ENCODE measurements at places on chromosomes 7 and 10.

DNA sequence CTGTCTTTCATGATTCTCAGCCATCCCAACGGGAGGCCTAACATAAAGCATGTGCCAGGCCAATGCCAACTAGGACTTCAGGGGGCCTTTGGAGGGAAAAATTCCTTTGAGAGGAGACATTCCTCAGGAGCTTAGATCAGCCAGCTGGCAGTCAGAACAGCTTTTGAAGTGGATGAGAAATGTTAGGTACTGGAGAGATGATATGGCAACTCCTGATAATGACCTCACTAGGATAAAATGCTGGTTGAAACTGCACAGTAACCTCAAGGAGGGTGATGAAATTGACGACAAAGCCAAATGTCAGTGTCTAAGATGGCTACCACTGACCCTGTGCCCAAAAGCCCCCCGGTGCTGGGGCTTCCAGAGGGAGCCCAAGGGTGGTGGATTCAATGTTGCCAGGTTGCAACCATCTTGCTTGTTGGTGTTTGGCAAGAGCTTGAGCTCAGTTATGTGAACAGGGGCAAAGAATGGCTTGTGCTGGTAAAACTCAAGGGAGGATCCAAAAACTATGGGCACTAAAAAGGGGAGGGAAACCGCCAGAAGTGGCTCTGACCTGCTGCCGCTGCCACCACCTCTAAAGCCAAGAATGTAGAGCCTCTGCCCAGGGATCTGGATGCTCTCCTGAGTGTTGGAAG lies 121.2 kb downstream of the UBE2H start:
- DNase-seq, result no peak

GRCh38 chr10:124332426-124332825 lies 86.3 kb downstream of the OAT start:
- DNase-seq, result no peak

DNA sequence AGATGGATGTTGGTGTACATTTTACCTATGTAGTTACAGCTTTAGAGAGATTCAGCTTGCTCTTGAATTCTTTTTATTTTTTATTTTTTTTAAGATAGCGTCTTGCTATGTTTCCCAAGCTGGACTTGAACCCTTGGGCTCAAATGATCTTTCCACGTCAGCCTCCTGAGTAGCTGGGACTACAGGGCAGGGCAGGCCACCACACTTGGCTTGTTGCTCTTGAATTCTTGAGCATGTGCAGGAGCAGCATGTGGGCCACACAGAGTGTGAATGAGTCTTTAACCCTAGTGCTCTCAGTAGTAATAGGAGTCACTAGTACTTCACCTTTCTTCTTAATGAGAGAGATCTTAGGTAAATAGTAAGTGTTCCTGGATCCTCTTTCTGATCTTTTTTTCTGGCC lies 26.7 kb upstream of the CYCS start:
- no peak for DNase-seq

DNA sequence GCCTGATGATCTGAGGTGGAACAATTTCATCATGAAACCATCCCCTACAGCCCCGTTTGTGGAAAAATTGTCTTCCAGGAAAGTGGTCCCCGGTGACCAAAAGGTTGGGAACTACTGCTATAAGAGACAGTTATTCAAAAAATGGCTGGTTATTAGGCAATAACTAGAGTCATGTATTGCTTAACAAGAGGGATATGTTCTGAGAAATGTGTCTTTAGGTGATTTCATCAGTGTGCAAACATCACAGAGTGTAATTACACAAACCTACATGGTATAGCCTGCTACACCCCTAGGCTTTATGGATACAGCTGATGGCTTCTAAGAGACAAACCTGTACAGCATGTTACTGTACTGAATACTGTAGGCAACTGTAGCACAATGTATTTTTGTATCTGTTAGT lies 71.3 kb upstream of the CSTF2T start:
- DNase-seq, result no peak

- no peak for DNase-seq
Observed at GRCh38 chr10:125193306-125193877, 33.0 kb upstream of the CTBP2 start.

DNA sequence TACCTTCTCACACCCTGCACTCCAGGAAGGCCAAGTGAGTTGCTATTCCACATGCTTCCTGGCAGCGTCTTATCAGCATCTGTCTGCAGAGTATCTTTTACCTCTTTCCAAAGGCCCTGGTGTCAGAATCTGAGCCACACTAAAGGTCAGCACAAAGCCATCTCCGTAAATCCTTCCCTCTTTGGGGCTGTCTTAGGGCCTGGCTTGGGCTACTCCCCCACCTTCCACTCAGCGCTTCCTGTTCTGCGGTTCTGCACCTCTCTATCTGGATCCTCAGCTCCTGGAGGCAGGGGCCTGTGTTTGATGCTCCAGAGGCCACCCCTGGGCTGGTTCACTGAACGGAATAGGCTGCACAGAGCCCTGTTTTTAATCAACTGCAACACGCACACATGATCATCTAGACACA lies 334.8 kb upstream of the GALNT17 start:
- no peak for DNase-seq

DNA sequence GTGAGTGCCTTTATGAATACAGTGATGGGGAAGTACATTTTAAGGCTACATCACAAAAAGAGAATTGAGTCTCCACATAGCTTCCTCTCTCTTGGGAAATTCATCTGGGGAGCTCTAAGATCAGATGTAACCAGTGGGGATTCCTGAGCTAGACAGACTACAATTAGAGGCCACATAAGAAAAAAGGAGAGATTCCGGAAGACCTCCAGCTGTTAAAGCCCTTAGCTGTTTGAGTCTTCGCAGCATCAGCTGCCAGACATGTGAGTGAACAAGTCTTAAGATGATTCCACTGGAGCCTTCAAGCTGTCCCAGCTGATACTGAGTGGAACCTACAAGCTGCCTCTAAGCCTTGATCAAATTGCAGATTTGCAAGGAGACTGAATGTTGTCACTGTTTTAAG lies 448.5 kb downstream of the NXPH1 start:
- no peak for DNase-seq

DNA sequence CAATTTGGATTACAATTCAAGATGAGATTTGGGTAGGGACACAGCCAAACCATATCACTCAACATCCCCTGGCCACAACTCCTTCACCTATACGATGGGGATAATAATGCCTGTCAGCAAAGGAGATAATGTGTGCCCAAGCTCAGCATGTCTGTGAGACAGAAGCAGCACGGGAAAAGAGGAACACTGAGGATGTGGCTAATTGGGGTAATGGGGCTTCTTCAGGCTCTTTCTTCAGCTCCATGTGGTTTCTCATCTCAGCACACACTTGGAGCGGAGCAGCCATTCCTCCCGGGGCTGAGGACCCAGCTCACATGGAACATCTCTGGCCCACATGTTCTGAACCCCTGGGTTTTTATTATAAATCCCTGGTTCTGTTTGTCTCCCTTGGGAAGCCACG lies 136.0 kb upstream of the NAMPT start:
- DNase-seq, result no peak

DNA sequence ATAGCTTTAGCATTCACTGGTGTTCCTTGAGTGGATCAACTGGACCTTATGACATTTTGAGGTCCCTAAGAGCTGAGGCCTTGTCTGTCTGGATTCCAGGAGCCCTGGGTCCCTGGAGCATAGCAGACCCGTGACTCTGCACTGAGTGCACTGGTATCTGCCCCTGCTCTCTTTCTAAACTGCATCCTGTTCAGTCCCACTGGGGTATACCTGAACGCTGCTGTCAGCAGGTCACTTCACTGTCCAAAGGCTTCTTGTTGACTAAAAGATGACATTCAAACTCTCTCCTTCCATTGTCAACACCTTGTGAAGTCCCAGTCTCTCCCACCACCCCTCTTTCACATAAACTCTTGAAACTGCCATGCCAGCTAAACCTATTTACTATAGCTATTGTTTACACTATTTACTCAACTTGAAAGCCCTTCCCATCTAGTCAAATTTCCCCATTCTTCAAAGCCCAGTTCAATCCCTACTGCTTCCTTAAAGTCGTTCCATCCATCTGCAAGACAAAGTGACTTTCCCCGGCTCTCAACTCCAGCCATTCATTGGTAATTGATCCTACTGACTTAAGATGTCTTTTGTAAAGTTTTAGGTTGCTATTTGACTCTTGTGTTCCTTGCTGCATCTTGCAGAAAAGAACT lies 523.3 kb downstream of the KCNMA1 start:
- no peak for DNase-seq

GRCh38 chr10:32169556-32169955 lies 113.3 kb upstream of the KIF5B start:
- no peak for DNase-seq

DNA sequence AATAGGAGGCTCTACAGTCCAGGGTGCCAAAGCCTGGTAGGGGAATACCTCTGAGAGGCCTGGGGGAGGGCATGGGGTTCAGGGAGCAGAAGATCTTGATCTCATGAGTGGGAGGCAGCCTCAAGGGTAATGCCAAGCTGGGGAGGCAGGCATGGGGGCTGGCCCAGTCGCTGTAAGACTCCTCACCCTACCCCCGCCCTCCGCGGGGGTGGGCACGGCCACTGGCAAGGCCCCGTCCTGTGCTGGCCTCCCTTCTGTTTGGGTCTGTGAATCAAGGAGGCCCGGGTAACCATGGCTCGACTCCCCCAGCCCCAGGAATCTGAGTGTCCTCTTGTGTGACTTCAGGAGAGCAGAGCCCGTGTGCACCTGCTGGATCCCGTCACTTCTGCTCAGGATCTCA lies 473.9 kb downstream of the PLXNA4 start:
- no peak for DNase-seq

GRCh38 chr7:154373956-154374355 lies 321.8 kb downstream of the DPP6 start:
- no peak for DNase-seq

DNA sequence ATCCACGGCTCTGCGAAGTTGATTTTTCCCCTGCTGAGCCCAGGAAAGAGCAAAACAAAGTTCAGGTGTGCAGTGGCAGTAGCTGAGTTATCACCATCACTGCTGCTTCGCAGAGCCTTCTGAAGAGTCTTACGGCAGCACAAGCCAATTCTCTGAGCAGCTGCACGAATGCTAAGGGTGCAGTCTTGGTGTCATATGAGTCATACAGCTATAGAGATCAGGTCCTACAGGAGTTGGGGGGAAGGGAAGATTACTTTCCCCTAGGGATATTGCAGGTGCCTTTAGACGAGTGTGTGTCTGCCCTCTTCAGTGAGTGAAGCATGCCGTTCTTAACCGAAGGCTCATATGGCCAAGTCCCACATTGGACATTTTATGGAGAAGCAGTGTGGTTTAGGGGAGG lies 227.8 kb downstream of the CELF2 start:
- DNase-seq, result no peak

DNA sequence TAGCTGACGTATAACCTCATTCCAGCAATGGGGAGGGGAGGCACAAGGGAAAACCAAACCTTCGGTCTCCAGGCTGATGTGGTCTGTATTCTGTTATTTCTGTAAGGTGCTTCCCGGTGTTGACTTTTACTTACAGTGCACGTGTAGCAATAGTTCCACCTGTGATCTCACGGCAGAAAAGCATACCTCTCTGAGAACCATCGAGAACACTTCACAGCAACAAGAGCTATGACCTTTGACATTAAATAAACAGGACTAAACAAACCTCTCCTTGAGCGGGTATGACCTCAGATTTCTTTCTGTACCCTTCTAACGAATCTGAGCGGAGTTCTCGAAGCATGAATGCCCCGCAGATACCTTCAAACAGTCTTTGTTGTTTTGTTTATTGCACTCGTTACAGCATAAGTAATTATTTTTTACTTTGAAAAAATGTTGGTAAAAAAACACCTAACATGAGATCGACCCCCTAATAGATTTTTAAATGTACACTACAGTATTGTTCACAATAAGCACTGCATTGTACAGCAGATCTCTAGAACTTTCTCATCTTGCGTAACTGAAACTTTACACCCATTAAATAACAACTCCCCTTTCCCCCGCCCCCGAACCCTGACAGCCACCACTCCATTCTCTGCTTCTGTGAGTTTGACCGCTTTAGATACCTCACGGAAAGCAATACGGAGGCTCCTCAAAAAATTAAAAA lies 282.3 kb downstream of the GATA3 start:
- DNase-seq, result no peak

- DNase-seq, result no peak
Observed at GRCh38 chr10:5478694-5479305, 20.6 kb downstream of the CALML5 start.

- no peak for DNase-seq
Observed at GRCh38 chr7:155449869-155450557, 7.9 kb upstream of the EN2 start.

- DNase-seq, result no peak
Observed at GRCh38 chr10:79038841-79039201, 29.9 kb upstream of the ZMIZ1 start.

DNA sequence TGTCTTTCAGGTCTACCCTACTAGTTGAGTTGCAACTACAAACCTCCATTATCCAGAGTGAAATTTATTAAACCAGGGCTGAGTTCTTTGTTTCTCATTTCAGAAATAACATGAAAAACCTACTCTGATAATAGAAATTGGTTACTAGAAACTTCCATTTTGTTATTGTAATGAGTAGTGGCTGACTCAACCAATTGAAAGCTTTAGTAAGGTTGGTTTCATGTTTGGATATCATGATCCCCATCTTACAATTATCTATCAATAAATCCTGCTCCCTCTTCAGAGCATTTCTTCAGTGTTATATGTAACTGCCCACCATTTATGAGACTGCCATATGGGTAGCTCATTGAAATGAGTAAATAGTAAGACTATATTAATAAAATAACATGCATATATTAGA lies 16.9 kb downstream of the MDFIC start:
- DNase-seq, result no peak
